ENCODE measurements at places on chromosomes 7 and 10. TPM values are rescaled to one million over a fixed set of nuclear protein-coding genes. Genes with fewer than 3 reads are reported as not detected.

The GLI3 gene
- total RNA-seq, result 2.9 TPM

The NUB1 gene
- 83.1 TPM for total RNA-seq

The HOXA1 gene
- not detected for total RNA-seq

The IQUB gene
- 0.43 TPM for total RNA-seq

The IDI2 gene
- not detected for total RNA-seq

The ADAM8 gene
- total RNA-seq, result 2.5 TPM
